T-helper 2 cell (primary cell): ENCODE measurements at places on chromosomes 2 and 18.

DNA sequence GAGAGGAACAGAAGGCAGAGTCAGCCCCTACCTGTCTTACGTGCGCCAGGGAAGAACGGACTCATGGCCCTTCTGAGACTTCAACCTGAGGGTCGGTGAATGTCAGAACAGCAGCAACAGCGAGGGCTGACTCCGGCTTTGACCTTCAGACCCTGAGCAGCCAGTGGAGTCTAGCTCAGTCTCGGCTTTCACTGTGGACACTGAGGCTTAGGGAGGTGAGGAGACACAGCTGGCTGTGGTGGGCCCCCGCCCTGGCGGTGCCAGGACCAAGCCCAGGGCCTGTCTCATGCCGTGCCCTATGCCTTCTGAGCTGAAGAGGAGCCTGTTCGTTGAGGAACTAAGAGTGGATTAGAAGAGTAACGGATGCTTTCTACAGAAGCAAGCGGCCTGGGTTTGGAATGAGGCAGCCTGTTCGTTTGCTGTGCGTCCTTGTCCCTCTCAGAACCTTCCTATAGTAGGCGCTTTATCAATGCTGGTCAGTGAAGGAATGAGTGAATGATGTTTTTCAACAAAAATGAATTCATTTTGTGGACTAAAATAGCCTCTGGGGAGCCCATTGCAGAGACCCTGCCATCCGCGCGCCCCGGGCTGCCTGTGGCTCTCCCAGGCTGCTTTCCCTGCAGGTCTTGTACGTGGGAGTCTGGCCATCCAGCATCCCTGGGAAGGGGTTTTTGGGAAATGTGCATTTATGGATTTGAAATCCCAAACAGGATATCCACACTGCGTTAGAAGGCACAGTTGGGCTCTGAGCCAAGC lies 38.9 kb downstream of the ASB1 start:
- DNase-seq, result no peak

- DNase-seq, result no peak
Observed at GRCh38 chr2:9001229-9001628, 2.3 kb downstream of the MBOAT2 start.

GRCh38 chr18:11607906-11608305 lies 1.5 kb upstream of the SLC35G4 start:
- DNase-seq, result no peak

- DNase-seq, result no peak
Observed at GRCh38 chr2:89850881-89851582, 1159.6 kb downstream of the RPIA start.

GRCh38 chr18:55031979-55032378 lies 72.7 kb upstream of the CCDC68 start:
- DNase-seq, result no peak

DNA sequence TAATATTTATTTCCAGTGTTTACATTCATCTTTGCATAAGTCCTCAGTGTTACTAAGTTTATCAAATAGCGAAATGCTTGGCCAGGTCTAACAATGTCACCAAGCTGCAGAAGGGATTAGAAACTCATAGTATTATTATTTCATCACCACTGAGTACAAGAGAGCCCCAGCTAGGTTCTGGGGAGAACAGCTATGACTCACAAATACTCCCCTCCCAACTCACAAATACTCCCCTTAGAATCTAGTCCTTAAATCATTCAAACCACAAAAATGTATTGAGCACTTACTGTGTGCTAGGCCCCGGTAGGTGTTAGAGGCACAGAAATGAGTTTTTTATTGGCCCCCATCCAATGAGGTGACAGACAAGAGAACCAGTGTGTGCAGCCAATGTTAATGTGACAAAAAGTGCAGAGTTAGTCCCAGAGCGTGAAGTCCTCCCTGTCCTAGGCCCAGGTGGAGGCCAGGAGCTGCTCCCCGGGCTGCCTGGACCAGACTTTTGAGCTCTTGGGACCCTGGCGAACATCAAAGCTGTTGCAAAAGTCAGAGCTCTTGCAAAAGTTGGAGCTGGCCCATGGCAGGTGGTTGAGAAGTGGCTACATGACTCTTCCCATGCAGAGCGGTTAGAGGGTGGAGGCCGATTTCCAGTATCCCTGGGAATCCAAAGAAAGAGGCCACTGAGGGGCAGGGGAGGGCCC lies 9.8 kb downstream of the STEAP3 start:
- no peak for DNase-seq

GRCh38 chr2:45606796-45607195 lies 4.3 kb downstream of the SRBD1 start:
- DNase-seq, result no peak

GRCh38 chr2:172617115-172617514 lies 61.2 kb downstream of the PDK1 start:
- no peak for DNase-seq

DNA sequence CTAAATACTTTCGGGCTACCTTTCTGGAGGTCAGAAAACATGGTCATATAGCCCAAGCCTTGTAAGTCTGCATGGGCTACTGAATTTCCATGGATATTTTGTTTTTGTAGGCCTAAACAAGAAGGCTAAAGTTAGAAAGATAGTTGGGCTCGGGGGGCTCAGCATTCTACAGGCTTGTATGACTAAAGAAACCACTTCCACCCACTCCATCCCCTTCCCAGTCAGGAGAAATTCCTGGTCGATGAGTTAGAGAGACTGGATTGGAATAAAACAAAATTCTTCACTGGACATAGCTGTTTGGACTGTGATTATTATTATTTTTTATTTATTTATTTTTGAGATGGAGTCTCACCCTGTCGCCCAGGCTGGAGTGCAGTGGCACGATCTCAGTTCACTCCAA lies 539.4 kb upstream of the TNP1 start:
- no peak for DNase-seq

DNA sequence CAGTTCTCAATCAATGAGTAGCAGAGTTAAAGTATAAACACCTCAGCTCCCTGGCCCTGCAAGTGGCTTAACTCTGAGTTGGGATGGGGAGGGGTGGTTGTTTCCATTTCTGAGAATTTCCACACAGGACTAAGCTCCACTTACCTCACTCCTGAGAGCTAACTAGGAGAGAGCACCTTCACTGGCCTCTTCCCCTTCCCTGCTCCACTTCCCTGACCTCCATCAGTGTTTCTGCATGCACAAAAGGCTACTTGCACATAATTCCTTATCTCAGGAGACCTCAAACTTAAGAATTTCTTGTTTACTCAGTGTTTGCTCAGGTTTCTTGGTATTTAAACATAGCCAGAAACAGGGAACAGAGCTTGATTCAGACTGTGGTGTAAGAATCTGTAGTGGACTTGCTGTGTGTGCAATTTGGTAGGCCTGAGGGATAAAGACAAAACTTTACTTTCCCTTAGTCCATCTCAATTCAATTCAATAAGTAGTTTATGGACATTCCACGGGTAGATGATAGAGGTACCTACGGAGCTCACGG lies 97.2 kb downstream of the PID1 start:
- no peak for DNase-seq

DNA sequence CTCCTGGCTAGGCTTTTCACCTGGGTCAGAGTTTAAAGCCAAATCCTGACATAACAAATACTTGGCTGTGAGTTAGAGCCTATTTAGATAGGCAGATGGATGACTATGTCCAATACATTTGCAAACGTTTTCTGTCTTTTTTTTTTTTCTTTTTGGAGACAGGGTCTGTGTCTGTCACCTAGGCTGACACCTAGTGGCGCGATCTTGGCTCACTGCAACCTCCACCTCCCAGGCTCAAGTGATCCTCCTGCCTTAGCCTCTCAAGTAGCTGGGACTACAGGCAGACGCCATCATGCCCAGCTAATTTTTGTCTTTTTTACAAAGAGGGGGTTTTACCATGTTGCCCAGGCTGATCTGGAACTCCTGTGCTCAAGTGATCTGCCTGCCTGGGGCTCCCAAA lies 124.8 kb downstream of the DYM start:
- peak; percentile 16 for DNase-seq

DNA sequence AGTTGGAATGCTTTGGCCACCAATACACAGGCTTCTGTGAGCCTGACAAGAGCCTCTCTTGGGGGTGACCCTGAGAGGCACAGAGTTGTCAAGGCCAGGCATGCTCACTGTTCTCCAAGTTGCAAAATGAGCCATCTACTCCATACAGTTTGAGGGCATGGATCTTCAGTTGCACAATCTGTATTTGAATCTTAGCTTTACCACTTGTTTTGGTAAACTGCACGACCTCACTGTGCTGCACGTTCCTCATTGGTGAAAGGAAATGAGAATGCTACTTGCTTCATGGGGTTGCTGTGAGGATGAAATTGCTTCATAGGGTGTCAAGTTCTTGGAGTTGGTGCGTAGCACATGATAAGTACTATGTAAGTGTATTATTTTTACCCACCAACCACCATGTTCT lies 12.0 kb upstream of the HAAO start:
- no peak for DNase-seq

DNA sequence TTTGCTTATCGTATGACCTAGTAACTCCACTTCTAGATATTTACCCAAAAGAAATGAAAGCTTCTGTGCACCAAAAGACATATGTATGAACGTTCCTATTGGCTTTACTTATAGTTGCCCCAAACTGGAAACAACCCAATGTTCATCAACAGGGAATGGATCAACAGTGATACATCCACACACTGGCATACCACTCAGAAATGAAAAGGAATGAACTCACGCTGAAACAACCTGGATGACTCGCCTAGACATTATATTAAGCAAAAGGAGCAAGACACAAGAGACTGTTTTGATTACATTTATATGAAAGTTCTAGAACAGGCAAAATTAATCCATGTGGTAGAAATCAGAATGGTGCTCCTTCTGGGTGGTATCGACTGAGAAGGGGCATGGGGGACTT lies 18.9 kb downstream of the ADRA2B start:
- DNase-seq, result no peak

- no peak for DNase-seq
Observed at GRCh38 chr2:234995332-234996068, 43.7 kb downstream of the SH3BP4 start.

GRCh38 chr2:153495725-153496124 lies 17.2 kb upstream of the RPRM start:
- no peak for DNase-seq

- no peak for DNase-seq
Observed at GRCh38 chr2:189569295-189569910, 11.2 kb downstream of the SLC40A1 start.

DNA sequence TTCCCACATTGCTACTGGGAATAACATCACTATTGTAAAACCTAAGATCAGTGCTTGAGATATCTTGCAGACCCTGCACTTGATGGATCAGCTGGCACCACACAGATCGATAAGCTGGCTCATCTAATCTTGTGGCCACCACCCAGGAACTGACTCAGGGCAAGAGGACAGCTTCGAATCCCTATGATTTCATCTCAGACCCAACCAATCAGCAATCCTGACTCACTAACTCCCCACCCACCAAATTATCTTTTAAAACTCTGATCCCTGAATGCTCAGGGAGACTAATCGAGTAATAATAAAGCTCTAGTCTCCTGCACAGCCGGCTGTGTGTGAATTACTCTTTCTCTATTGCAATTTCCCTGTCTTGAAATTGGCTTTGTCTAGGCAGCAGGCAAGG lies 11.3 kb upstream of the TEX44 start:
- DNase-seq, result no peak

DNA sequence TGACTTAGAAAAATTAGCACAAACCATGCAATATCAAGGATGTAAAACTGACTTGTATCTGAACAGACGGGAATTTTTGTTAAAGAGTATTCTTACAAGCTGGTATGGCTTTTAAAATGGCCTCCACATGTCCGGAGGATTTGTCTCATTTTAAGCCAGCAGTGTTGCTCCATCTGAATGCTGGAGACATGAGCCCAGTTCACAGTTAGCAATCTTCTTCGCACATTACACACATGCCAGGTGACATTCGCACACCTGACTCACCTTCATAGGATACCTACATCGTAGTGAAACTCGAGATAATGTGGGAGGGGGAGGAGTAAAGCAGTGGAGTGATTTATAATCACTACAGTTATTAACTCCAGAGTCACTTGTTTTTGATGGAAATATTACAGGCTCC lies 231.8 kb upstream of the RBBP8 start:
- DNase-seq, result no peak

- DNase-seq, result no peak
Observed at GRCh38 chr2:143230506-143231253, 101.5 kb downstream of the ARHGAP15 start.

- DNase-seq, result no peak
Observed at GRCh38 chr2:197007716-197008628, 81.5 kb upstream of the PGAP1 start.

- DNase-seq, result no peak
Observed at GRCh38 chr18:27062802-27063201, 122.3 kb downstream of the CHST9 start.

GRCh38 chr18:74290794-74291471 lies 830 bp downstream of the CYB5A start:
- DNase-seq, result no peak

DNA sequence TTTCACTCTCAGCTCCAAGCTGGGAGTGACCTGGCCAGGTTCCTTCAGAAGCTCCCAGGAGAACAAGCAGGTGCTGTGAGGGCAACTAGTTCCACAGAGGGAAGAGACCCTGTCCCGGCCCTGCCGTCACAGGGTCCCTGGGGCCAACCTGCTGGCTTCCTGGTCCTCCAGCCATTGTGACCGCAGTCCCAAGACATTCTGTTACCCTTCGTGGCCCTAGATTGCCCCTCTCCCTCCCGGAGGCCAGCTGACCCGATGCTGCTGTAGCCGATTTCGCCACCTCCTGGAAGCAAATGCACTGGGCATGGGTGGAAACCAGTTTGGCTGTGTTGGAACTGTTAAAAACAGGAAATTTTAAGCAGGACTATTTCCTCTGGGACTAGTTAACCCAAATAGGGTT lies 55.4 kb downstream of the EPAS1 start:
- no peak for DNase-seq

DNA sequence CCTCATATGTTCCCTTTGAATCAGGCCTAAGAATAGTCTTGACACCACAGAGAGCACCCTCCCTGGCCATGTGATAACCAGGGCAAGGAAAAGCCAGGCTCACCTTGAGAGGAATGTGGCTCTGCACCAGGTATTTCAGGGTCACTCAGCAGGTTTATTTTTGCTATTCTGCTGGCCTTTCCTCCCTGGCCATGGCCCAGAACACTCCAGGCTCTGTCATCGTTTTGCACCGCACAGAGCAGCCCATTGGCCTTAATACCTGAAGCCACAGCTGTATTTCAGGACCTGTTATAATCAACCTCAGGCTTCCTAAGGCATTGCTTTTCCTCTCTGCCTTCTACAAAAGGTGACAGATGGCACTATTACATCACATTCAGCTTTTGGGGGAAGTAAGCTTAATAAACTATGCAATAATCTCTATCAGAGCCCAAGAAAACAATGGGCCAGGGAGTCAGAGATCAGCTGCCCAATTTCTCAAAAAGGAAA lies 668.3 kb downstream of the IRS1 start:
- DNase-seq, result no peak

DNA sequence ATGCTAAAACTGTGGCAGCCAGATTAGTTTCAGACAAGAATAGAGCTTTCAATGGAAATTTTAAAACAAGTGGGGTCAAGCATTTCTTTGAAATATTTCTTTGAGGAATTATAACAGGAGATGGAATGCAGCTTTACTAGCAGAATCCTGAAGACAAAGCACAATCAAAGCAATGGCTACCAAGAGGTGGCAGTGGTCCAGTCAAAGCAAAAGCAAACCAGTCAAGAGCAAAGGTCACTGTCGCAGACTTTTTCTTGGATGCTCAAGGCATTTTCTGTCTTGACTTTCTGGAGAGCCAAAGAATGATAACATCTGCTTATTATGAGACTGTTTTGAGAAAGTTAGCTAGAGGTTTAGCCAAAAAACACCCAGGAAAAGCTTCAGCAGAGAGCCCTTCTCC lies 351.2 kb upstream of the DLGAP1 start:
- no peak for DNase-seq
